ENCODE measurements at places on chromosomes 11 and 22.

DNA sequence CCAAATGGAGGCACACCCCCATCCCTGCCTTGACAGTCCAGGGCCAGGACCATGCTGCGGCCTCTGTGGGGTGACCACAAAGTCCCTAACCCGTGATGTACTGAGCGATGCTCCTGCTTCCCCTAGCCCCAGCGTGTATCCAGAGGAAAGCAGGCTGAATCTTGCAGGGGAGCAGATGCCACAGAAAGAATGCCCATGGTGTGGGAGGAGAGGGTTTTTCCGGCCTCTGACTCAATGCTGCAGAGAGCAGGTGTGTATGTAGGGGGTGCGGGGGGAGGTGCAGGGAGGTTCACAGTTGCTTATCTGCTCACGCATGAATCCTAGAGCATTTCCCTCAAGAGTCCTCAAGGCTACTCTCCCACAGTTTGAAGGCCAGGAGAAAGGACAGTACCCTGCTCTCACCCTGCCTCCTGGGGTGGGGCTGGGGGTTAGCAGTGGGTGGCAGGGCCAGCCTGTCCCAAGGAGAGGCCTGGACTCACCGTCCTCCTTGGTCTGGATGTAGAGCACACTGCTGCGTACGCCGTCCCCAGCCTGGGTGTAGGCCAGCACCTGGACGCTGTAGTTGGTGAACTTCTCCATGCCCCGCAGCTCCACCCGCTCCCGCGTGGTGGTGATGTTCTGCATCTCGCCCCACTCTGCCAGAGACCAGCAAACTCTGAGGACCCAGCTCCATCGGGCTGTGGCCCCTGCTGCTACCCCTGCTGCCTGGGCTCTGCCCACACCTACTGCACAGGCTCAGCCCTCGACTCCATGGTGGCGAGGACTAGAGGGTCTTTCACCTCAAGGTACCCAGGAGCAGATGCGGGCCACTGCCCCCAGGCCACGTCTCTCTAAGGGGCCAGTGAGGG is 130.8 kb downstream of the CEP164 start:
- no peak for DNase-seq

GRCh38 chr22:26443901-26444690 is 15.0 kb downstream of the ASPHD2 start:
- no peak for DNase-seq

DNA sequence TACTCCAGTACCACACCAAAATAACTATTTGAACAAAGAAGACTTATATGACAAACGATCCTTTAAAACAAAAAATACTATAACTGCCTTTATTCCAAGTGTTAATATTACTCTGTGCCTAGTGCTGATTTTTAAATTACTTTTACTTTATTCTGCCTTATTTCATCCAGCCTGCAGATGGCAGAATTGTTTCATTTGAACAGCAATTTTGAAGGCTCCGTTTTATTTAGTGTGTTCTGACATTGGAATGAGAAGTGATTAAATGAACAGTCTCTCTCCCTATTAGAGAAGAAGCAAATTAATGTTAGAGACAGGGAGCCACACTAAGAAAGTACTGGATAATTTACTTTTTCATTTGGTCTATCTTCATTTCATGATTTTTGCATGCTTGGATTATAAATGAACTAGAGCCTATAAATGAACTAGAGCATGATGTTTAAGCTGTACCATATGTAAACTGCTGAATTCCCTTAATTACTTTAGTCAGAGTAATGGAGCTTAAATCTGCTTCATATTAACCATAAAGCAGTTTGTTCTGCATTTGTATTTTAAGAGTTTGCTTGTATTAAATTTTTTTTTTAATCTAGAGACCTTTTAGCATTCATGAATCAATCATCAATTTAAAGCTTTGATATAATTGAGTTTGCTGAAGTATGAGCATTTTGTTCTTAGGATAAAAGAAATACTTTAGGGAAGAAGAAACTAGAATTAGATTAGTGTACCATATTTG is 9.8 kb downstream of the PDHX start:
- peak; percentile 81 for DNase-seq

DNA sequence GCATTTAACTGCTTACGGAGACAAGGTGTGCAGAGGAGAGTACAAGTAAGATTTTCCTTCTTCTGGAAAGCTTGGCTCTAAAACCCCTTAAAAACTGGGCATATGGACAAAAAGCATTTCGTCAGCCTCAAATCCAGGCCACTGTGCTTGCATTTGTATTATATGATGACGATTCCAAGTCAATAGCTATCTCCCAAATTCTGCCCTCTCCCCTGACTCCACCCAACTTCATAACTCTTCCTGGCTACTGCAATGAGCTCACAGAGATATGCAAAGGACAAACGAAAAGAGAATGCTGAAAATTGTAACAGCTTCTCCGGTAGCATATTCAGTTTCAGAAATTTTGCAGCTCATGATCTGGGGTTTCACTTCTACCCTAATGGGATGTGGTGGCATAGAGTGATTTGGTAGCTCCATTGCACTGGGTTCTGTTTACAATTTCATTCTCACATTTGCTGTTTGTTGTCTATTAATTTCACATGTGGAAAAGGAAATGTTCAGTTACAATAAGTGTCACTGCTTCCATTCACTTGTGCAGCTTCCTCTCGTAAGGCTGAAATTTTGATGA is 45.6 kb upstream of the CHRM4 start:
- DNase-seq, result no peak

- DNase-seq, result no peak
Observed at GRCh38 chr11:47329431-47329986, 23.0 kb downstream of the MYBPC3 start.
